Stimulated activated CD8-positive, alpha-beta memory T cell treated with anti-CD3 and anti-CD28 coated beads, Interleukin-7, amount 100 ng/mL, for 1 hour (primary cell): ENCODE measurements at places on chromosomes 2 and 18.
A peak's percentile ranks its signal among the peaks of the same experiment; 100 is the strongest.

DNA sequence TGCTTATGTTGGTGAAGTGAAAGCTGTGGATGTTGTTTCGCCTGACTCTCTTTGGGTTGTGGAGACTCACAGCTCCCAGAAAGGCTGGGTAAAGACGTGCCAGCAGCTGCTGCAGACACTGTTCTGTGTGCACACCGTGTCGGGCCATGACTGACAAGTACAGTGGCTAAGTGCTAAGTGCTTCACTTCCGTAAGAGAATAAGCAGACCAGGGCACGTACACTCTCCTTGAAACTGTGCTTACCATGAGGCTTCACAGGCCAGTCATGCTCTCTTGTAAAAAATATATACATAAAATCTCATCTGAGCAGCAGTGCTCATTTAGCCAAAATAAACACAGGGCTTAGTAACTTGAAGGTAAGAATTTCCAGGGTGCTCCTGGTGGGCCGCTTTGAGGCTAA is 86.0 kb downstream of the NRP2 start:
- DNase-seq, result no peak

DNA sequence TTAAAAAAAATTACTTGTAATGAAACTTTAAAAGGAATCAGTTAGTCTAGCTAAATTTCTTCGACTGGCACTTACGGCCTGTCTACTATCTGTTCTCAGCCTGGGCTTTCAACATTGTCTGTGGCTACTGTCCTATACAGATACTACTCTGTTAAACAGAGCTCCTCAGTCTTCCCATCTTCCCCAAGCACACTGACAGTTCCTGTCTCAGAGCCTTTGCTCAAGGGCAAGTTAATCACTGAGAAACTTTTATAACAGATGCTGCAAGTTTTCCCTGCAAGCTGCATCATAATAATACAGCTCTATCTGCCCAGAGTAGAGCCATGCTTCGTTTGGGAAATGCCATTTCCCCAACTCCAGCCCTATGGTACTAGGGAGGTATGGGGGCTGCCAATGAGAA is 11.3 kb upstream of the YPEL5 start:
- DNase-seq, result no peak

DNA sequence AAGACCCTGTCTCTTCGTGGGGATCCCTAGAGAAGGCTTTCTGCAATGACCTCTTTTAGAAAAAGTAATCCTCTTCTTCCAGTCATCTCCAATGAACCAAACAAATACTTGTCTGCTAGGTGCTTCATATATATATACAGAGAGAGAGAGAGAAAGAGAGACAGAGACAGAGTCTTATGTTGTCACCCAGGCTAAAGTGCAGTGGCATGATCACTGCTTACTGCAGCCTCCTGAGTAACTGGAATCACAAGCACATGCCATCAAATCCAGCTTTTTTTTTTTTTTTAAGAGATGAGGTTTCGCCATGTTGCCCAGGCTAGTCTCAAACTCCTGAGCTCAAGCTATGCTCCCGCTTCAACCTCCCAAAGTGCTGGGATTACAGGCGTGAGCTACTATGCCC is 18.6 kb upstream of the PKDCC start:
- DNase-seq, result no peak

DNA sequence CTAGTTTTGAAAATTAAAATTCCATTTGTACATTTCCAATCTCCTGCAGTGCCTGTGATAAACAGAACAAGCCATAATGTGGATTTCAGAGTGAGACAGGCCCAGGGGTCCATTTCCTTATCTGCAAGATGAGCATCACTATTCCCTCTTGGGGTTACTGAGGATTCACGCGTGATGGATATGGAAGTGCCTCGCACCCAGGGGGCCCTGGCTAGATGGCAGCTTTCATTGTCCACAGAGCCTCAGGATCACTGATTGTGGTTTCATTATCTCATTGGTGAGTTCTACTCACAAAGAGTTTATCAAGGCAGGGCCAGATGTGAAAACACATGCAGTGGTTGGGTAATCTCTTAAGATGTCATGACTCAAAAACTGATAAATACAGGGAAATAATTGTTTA is 11.6 kb downstream of the CNGA3 start:
- no peak for DNase-seq

GRCh38 chr2:58006256-58006951 is 40.2 kb upstream of the VRK2 start:
- no peak for DNase-seq

DNA sequence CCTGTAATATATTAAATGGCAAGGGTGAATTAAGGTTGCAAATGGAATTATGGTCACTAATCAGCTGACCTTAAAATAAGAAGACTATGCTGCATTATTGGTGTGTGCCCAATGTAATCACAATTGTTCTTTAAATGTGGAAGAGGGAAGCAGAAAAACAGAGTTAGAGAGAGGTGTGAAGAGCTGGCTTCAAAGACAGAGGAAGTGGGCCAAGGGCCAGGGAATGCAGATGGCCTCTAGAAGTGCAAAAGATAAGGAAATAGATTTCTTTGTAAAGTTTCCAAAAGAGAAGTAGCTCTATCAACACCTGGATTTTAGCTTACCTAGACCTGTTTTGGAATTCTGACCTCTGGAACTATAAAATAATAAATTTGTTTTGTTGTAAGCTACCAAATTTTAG is 276.0 kb downstream of the LRRTM1 start:
- no peak for DNase-seq

GRCh38 chr2:201257956-201258665 is 2.2 kb upstream of the CASP8 start:
- peak; percentile 82 for DNase-seq

- no peak for DNase-seq
These were observed 1588.5 kb upstream of the PIK3C3 start for GRCh38 chr18:40366521-40366920.

GRCh38 chr2:197307236-197307932 is 3.2 kb downstream of the ANKRD44 start:
- no peak for DNase-seq

DNA sequence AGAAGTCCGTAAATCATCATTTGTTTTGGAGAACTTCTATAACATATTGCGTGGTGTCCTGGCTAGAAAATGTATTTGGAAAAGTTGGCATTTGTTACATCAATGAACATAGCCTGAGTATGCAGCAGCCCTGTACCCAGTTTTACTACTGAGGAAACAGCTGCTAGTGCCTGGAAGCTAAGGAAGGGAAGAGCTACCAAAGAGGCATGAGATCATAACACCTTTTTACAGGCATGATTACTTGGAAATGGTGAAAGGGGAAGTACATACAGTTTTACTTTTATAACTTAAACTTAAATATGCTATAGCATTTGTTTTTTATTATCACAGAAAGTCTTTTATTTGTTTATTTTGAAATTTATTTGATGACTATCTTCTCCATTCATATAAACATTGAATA is 128.4 kb upstream of the MC4R start:
- DNase-seq, result no peak

- DNase-seq, result no peak
These were observed 95.3 kb upstream of the RNF152 start for GRCh38 chr18:61988100-61988499.

- no peak for DNase-seq
These were observed 12.3 kb upstream of the SMAD7 start for GRCh38 chr18:48962994-48963561.

- DNase-seq, result no peak
These were observed 662.2 kb downstream of the XIRP2 start for GRCh38 chr2:167550448-167550847.

GRCh38 chr2:156098506-156098905 is 234.0 kb downstream of the NR4A2 start:
- no peak for DNase-seq

DNA sequence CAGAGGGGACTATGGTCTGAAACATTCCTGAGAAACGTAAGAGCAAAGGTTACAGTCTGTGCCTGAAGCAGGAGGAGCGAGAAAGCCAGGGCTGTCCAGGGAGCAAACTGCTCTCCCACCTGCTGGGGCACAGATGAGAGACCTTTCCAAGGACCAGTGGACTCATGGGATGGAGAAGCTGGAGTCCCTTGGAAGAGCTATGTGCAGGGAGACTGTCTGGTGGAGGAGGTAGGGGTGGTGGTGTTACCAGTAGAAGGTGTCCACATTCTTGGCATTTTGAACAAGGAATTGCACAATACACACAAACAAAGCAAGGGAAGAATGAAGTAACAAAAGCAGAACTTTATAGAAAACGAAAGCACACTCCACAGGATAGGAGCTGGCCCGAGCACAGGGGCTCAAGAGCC is 97.9 kb upstream of the CYRIA start:
- no peak for DNase-seq

DNA sequence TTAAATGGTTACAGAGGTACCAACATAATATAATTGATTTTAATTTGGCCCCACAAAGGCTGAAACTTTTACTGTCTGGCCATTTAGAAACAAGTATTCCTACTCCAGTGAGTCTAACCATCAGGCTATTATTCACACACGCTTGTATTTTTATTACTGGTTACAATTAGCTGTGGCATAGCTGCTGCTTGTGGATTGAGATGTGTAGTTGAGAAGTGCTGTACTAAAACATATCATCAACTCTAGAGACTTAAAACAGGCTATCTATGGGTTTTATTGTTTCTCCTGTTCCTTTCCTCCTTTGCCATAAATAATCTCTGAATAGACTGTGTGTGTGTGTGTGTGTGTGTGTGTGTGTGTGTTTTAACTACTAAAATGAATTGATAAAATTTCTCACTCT is 530.2 kb downstream of the CCDC85A start:
- DNase-seq, result no peak

GRCh38 chr2:163775304-163775703 is 39.5 kb upstream of the FIGN start:
- DNase-seq, result no peak

DNA sequence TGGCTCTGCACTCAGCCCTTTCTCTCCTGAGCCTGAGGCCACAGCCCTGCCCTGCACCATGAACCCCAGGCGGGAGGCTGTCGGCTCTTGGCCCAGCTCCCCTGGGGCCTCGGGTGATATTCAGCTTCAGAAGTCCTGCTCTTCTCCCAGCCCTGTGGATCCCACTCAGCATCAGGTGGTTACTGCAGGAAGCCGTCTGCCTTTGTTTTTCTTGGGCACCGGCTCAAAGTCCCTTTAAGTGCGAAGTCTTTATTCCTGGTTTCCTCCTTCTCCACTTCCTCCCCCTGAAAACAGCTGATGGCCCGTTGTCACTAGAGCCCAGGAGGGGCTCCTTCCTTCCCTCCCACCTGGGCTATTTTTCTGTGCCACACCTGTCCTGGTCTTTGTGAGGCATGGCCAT is 161.5 kb upstream of the BCL2L11 start:
- DNase-seq, result no peak

DNA sequence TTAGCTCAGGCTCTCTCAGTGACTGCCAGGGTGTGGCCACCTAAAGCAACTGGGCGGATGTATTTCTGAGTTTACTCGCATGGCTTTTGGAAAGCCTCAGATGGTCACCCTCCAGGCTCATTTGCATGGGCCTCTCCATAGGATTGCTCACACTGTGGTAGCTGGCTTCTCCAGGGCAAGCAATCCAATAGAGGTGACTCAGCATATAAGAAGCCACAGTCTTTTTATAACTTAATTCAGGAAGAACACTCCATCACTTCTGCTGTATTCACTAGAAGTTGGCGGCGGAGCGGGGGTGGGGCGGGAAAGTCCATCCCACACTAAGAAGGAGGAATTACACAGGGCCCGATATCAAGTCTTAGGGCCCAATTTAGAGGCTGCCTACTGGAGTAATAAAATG is 3.6 kb upstream of the DOK6 start:
- DNase-seq, result no peak

DNA sequence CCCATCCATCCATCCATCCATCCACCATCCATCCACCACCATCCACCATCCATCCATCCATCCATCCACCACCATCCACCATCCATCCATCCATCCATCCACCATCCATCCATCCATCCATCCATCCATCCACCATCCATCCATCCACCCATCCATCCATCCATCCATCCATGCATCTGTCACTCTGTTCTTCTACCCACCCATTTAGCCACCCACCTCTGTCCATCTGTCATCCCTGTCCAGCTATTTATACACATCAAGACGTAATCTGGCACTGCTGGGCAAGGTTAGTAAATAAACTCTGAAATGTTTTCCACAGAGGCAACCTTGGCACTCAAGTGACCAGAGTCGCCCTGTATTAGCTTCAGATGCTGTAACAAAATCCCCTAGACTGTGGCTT is 120.9 kb downstream of the RTP5 start:
- DNase-seq, result no peak

DNA sequence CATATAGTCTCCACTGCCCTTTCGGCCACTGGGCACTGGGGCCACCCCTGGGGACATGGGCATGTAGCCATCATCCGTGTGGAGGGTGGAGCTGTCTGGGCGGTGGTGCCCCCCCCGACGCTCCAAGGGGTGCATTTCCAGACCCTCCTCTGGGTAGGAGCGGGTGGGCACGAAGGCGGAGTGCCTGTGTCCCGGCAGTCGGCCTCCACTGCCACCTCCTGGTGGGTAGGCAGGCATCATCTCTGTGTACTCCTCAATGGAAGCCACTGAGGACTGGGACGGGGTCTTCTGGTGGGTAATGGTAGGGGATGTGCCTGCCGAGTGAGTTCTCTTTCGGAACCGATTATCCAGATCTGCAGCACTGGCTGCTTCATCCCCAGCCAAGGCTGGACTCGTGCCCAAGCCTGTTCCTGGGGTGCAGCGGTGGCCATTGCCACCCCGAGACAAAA is 2.8 kb downstream of the IRS1 start:
- DNase-seq, result no peak

DNA sequence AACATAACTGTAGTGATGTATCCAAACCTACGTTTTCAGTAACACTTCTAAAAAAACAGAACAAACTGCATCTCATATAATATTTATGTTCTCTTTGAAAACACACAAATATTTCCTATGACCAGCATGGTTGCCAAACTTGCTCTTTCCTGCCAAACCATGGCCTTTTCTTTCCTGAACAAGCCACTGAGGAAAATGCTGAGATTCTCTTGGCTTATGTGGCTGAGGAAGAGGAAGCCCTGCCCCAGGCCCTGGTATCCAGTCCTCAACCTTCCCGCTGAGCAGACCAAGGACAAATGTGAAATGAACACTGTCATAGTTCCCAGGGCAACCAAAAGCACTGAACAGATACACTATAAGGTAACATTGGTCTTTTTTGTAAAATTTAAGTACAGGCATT is 35.9 kb upstream of the NARS1 start:
- no peak for DNase-seq

DNA sequence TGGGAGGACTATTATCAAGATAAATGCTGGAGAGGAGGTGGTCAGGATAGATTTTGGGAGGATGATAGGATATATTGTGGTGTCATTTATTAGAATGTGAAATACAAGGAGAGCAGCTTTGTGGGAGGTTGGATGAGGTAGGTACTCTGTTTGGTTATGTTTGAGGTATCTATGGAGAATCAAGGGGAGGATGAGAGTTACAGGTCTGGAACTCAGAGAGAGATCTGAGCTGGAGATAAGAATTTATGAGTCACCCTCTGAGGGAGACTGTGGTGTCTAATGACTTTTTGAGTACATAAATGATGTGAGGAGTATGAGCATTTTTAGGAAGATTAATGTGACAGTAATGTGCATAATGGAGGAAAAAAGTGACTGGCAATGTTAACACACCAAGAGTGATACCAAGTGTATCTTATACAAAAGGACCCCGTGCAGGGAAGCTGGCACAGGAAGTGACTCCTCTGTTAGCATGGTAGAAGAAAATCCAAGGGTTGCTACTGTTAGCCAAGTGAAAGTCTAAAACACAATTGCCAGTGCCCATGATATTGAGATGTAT is 48.2 kb downstream of the CRIM1 start:
- DNase-seq, result no peak
